ENCODE measurements at places on chromosomes 2 and 18. TPM values are rescaled to one million over a fixed set of nuclear protein-coding genes. Genes with fewer than 3 reads are reported as not detected.

Gene PMAIP1
- polyA plus RNA-seq, result 0.71 TPM

Gene PSMD14
- 55.8 TPM for polyA plus RNA-seq

Gene CWC22
- polyA plus RNA-seq, result 10.3 TPM

Gene REG1B
- polyA plus RNA-seq, result 1.5 TPM

Gene ZNF407
- 2.5 TPM for polyA plus RNA-seq

Gene ERICH2
- 4.0 TPM for polyA plus RNA-seq

Gene SCYGR3
- not detected for polyA plus RNA-seq

Gene MROH2A
- 1.8 TPM for polyA plus RNA-seq

Gene TM4SF20
- polyA plus RNA-seq, result not detected

Gene SNED1
- polyA plus RNA-seq, result 3.0 TPM

Gene GALNT5
- polyA plus RNA-seq, result 0.06 TPM

Gene ANKRD23
- 1.6 TPM for polyA plus RNA-seq

Gene HOXD4
- 12.1 TPM for polyA plus RNA-seq

Gene BOLL
- not detected for polyA plus RNA-seq

Gene RGPD6
- polyA plus RNA-seq, result 7.7 TPM

Gene GPR45
- polyA plus RNA-seq, result not detected

Gene ACMSD
- 152 TPM for polyA plus RNA-seq

Gene UCN
- polyA plus RNA-seq, result 1.3 TPM

Gene ARMC9
- polyA plus RNA-seq, result 7.3 TPM

Gene POTEJ
- polyA plus RNA-seq, result not detected

Gene DLX2
- not detected for polyA plus RNA-seq

Gene B3GNT2
- polyA plus RNA-seq, result 17.5 TPM

Gene SIX2
- polyA plus RNA-seq, result 0.62 TPM

Gene COL5A2
- polyA plus RNA-seq, result 3.6 TPM

Gene REG1A
- 430 TPM for polyA plus RNA-seq

Gene MAP3K20
- 3.9 TPM for polyA plus RNA-seq

Gene MEP1B
- polyA plus RNA-seq, result not detected
